Fibroblast of villous mesenchyme (primary cell): ENCODE measurements at places on chromosomes 12 and 14. TPM values are rescaled to one million over a fixed set of nuclear protein-coding genes. Genes with fewer than 3 reads are reported as not detected.

Gene SMAGP
- 5.2 and 8.4 TPM in 2 replicates for total RNA-seq

Gene ADCY4
- total RNA-seq = 4.2 and 18.1 TPM in 2 replicates

Gene TXNDC16
- total RNA-seq = 3.0 and 3.9 TPM in 2 replicates

Gene CPNE6
- not detected in 2 replicates for total RNA-seq

Gene SRRM4
- not detected in 2 replicates for total RNA-seq

Gene ADAMTS20
- under 0.01 TPM in 2 replicates for total RNA-seq

Gene PCED1B
- total RNA-seq = 1.7 and 3.2 TPM in 2 replicates

DNA sequence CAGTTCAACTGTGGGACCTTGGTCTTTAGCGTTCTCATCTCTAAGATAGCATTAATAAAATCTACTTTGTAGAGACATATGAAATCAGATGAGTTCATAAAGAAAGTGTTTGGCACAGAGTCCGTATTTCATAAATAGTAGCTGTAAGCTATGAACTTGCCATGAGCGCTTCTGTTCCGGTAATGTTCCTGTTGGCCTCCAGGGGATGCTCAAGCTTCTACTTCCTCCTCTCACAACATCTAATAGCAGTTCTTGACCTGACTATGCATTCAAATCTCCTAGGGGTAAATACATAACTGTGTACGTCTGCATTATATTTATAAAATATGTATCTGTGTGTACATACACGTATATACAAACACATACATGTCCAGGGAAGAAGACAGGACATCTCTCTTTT lies 288.2 kb upstream of the TMPO start:
- DNase-seq = peak; percentile 24

- peak; percentile 64 for DNase-seq
Measured at GRCh38 chr14:105010891-105011291, 10.0 kb downstream of the CDCA4 start.

DNA sequence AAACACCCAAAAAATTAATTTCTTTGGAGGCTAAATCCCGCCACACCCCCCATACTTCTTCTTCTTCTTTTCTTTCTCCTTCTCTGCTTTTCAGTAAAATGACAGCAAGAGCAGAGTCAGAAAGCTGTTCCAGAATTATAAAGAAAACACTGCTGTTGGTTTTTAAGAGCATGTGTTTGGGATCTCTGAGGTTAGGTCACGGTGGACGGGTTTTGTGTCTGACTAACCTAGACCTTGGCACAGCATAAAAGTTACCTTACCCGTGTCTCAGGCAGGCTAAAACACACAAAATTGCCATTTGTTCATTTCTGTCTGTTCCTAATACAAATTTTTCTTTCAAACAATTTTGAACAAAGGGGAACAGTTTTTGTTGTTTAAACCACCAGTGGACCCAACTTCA lies 540.8 kb downstream of the NRXN3 start:
- DNase-seq = no peak

DNA sequence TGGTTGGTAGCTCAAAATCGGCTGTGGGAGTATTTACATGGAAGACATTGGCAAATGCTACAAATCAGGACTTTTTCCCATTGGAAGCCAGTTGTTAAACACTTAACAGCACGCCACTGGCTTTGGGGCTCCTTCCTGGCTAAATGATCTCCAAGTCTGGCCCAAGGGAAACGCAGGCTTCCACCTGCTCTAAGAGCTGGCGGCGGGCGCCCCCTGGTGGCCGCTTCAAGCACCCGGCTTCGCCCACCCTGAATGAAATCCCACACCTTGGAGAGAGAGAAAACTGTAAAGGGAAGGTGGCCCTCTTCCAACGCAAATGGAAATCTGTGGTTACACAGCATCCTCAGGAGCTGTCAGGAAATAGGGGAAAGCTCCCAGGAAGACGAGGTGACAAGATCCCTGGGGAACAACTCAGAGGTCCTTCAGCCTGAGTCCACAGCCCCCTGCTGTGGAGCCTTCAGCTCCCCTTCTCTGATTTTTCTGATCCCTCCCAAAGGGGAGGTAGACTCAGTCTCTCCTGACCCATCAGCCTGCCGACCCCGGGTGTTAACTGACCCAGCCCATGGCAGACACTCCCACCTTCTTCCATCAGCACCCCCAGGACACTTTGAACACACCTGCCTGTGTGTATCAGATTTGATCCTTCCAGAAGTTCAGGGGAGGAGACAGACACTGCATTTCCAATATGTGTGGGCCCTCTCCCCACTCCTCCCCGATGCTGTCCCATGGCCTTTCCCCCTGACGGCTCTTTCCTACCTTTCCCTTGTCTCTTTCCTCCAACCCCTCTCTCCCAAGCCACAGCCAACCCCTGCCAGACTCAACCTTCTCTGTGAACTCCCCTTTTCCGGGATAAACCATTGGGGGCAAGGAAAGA lies 15.4 kb downstream of the SELPLG start:
- DNase-seq = peak; percentile 90

GRCh38 chr14:50822501-50823042 lies 8.4 kb downstream of the NIN start:
- no peak for DNase-seq

GRCh38 chr12:3456809-3457208 lies 34.2 kb upstream of the PRMT8 start:
- no peak for DNase-seq

DNA sequence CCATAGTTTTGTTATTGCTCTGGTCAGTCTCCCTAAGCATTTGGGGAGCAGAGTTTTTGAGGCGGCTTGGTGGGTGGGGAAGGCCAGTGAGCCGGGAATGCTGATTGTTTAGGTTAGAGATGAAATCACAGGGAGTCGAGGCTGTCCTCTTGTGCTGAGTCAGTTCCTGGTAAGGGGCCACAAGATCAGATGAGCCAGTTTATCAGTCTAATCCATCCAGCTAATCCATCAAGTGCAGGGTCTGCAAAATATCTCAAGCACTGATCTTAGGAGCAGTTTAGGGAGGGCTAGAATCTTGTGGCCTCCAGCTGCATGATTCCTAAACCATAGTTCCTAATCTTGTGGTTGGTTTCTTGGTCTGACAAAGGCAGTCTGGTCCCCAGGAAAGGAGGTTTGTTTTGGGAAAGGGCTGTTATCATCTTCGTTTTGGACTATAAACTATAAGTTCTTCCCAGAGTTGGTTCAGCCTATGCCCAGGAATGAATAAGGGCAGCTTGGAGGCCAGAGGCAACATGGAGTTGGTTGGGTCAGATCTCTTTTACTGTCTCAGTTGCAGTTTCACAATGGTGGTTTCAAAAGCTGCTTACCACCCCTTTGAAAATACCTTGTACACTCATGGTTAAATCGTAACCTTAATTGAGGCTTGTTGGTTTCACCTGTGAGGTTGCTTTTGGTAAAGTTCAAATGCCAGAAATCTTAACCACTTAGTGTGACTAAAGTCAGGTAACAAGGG lies 33.6 kb upstream of the HIGD1C start:
- DNase-seq = peak; percentile 94

DNA sequence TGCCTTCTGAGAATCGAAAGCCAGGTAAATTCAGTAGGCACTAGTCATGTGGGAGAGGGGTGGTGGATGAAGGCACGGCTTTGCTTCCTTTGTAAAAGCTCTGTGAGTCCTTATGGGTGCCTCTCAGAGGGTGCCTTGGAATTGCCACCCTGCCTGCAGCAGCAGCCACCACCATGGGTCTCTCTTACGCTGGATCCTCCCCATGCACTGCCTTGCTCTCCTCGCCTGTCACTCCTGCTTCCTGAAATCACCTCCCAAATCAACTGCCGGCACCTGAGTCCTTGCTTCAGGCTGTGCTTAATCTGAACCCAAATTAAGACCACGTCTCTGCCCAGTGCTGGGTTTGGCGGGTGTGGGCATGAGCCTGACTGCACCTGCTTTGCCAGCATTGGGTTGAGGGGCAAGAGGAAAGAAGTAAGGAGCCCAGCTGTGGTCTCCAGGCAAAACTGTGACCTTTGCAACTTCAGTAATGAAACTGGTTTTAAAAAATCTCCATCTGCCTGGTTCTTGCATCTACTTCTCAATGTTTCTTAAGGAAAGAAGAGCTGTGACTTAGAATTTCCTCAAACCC lies 55.9 kb upstream of the CLMN start:
- DNase-seq = no peak

- DNase-seq = no peak
Measured at GRCh38 chr12:13744561-13744960, 236.8 kb downstream of the GRIN2B start.

DNA sequence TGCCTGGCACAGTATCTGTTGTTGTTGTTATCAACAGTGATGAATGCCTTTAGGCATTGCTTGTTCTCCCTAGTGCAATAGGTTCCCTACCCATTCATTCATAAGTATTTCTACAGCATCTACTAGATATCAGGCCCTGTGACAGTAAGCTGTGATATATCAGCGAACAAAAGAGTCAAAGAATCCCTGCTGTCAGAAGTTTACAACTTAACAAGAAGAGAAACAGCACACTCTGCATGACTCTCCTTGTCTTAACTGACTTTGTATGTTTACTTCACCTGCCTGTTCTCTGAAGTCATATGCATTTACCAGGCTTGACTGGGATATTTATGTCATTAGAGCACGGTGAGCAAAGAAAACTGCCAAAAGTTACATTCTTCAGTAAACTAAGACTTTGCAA lies 452.2 kb upstream of the RPL10L start:
- no peak for DNase-seq

GRCh38 chr14:71372411-71372838 lies 465.2 kb downstream of the PCNX1 start:
- peak; percentile 99 for DNase-seq

GRCh38 chr14:65267856-65268255 lies 144.7 kb upstream of the FUT8 start:
- no peak for DNase-seq

GRCh38 chr12:84016956-84017355 lies 895.6 kb downstream of the SLC6A15 start:
- DNase-seq = no peak

DNA sequence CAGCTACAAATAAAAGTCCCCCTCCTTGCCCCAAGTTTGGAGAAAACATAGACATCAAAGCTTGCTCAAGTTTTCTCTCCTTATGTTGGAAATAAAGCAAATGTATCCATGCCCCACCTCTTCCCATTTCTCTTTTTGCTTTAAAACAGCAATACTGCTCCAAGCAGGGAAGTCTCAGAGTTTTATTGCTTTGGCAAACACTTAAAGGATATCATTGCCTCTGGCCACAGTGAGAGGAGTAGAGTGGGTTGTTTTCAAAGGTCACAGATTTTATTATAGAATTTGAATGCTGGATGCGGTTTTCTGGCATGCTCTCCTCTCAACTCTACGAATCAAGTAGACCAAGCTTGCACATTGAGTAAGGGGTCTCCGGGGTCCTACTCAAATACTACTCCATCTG lies 149.7 kb downstream of the TTC7B start:
- peak; percentile 57 for DNase-seq

- no peak for DNase-seq
Measured at GRCh38 chr14:68784226-68784910, 8.5 kb downstream of the ZFP36L1 start.

- DNase-seq = no peak
Measured at GRCh38 chr14:51677738-51678137, 26.0 kb downstream of the FRMD6 start.

DNA sequence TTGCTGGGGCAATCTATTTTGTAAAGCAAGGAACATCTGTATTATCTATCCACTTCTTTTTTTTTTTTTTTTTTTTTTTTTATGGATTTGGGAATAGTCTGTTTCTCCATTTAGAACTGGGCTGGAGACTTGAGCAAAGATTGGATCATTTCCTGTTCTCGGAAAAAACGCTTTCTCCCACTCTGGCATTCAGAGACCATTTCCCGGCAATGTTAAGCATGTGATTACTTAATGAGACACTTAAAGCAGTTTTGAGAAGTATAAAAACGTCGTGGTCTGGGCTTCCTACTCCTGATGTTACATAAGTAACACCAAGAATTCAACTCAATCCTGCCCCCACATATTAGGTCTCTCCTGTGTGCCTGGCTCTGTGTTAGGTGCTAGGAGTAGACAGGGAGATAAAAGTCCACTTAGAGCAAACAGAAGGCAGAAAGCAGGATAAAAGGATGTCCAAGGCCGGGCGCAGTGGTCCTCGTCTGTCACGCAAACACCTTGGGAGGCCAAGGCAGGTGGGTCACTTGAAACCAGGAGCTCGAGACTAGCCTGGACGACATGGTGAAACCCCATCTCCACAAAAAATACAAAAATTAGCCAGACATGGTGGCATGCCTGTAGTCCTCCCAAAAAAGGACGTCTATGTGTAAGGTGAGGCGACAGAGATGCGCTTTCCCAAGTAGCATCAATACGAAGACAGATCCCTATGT lies 152.1 kb upstream of the GSC start:
- no peak for DNase-seq
